ENCODE measurements at places on chromosomes 2 and 18.

DNA sequence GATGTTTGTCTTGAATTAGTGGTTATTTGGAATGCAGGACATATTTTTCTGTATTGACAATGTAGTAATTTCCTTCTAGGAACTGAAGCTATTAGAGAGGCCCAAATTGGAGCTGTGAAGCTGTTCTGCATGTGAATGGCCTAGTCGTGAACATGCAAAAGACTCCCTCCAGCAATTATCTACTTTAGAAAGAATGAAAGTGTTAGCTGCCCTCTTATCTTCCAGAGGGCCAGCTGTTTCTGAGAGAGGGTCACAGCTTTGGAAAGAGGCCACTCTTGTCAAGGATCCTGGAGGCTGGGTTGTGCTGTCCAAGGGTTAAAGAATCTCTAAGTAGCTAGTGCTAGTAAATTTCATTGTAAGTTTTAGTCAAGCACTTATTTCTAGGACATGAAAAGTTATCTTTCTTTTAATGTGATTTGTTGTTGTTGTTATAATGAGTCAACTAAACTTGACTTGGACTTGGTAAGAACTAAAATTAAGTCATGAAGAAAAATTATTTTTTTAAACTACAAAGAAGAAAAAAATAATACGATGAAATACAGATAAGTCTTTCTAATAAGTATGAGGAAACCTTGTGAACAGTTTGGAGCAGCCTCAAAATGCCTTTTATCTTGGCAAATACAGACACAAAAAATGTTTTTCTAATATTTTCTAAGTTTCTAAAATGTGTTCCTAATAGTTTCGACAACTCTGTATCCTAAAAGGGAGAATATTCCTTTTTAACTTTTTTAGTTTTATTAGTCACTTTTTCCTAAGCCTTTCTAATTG lies 36.8 kb downstream of the DPP4 start:
- DNase-seq = no peak

DNA sequence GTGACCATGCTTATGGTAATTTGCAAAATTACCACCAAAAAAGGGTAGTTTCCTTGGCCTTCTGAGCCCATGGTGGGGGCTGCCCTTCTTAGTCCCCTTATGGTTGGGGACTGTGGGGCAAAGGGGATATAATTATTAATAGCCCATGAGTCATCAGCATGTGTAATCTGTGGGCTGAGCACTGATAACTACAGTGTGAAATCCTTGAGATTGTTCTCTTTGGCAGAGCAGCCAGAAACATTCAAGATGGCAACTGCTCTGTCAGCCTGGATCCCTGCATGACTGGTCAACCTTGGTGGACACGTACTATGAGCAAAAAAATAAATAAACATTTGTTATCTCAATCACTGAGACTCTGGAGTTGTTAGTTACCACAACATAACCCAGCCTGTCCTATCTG lies 61.3 kb downstream of the MGAT4A start:
- no peak for DNase-seq

GRCh38 chr18:12692206-12692605 lies 10.3 kb downstream of the CEP76 start:
- no peak for DNase-seq

DNA sequence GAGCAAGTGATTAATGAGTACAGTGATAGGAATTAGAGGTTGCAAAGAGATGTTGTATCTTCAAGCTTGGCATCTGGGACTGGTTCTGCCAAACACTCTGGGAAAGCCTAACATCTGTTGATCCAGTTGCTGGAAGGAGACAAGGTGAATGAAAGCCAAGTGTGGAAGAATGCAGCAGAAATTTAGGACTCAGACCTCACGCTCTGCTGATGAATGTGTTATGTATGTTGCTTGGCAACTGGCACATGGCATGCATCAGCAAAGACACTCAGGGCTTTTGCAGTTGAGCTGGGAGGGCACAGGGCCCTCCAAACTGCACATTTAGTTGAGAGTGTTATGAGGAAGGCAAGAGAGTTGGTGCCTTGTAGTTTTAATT lies 105.5 kb downstream of the COLEC12 start:
- no peak for DNase-seq

- DNase-seq = no peak
These were observed 842.6 kb upstream of the ACVR2A start for GRCh38 chr2:147002256-147002655.

GRCh38 chr18:22026889-22027288 lies 142.5 kb upstream of the GATA6 start:
- DNase-seq = no peak

- DNase-seq = peak; percentile 68
These were observed at the start of gene SP140L for GRCh38 chr2:230326453-230327417. Gene SP140L (plus strand): TSS chr2:230327193. CDS start chr2:230327270, 77 bp downstream.

GRCh38 chr2:224405412-224405811 lies 3.5 kb upstream of the FAM124B start:
- no peak for DNase-seq

DNA sequence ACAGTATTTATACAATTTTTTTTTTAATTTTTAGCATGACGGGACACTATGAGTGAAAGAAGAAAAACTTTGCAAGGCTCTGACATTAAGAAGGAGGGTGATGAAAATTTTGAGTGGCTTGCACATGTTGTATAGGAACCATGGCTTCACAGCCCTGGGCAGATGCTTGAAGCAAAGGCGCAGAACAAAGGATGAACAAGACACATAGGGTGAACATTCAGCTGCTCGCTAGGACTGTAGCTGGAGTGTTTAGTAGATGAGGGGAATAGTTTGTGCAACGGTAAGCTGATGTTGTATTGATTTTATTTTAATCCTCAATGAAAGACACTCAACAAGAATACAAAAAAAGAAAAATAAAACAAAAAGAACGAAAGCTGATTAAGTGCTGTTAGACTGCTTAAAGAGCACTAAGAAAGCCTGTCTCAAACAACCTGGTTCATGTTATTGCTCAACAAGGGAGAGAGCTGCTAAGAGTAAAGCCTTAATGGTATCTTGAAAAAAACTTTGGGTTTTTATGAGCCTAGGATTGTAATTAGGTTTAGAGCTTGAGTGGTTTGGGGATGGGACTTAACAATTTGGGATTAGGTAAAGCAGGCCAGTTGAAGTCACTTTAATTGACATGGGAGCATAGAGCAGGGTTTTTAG lies 41.2 kb upstream of the GCFC2 start:
- no peak for DNase-seq

DNA sequence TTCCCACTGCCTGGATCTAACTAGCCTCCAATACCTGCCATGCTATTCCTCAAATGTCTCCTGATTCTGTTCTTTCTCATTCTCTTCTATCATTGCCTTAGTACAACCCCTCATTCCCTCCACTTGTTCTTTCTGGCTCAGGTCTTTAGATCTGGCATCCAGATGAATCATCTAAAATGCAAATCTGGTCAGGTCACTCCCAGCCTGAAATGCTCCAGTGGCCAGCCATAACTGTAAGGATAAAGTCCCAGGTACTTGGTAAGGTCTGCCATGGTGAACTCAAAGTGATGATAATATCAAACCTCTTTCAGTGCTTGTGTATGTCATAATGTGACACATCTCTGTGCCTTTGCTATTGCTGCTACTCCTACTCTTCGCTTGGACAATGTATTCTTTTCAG lies 2.9 kb upstream of the SNRNP27 start:
- DNase-seq = no peak

DNA sequence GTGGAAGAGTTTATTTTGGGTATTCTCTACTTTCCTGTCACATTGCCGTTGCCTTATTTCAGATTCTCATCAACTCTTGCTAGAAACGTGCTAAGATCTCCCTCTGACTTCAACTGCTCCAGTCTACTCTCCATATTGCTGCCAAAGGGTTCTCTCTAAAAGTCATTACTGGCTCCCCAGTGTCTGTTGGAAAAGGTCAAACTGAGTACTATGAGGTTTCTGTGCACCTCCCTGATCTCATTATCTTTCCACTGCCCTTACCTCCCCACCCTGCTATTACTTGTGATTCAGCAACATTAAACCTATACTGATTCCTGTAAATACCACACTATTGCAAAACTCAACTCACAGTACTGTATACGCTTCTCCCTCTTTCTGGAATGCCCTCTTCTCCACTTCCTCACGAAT lies 1.9 kb upstream of the KRCC1 start:
- no peak for DNase-seq

GRCh38 chr2:238964544-238965067 lies 116.7 kb downstream of the TWIST2 start:
- no peak for DNase-seq

GRCh38 chr2:181464966-181465365 lies 7.8 kb downstream of the ITGA4 start:
- DNase-seq = no peak

DNA sequence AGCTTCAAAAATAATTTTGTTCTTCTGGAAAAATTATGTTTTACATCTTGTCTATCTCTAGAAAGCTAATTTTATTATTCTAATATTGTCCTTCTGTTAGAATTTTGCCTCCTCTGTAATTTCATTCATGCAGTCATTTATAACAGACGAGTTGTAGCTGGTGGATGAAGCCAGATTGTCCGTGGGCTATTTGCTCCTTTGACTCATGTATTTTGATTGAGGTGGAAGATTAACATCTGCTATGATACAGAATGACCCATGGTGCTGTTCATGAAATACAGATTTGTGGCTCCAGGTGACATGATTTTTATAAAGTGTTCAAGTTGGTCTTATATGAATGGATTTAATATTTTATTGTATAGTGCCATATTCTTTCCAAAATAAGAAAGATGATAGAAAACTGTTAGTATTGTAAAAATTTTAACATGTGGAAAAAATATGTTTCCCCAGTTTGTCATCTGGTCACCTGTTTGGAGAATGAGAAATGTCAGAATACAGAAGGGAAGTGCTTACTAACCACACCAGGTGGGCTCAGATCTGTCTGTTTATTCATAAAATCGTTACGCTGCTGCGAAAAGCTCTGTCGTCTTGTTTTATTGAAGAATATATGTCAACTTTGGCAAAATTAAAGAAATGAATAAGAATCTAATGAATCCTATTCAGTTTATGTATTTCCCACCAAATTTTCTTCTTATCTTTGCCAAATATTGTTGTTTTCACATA lies 20.4 kb upstream of the L3MBTL4 start:
- DNase-seq = no peak

DNA sequence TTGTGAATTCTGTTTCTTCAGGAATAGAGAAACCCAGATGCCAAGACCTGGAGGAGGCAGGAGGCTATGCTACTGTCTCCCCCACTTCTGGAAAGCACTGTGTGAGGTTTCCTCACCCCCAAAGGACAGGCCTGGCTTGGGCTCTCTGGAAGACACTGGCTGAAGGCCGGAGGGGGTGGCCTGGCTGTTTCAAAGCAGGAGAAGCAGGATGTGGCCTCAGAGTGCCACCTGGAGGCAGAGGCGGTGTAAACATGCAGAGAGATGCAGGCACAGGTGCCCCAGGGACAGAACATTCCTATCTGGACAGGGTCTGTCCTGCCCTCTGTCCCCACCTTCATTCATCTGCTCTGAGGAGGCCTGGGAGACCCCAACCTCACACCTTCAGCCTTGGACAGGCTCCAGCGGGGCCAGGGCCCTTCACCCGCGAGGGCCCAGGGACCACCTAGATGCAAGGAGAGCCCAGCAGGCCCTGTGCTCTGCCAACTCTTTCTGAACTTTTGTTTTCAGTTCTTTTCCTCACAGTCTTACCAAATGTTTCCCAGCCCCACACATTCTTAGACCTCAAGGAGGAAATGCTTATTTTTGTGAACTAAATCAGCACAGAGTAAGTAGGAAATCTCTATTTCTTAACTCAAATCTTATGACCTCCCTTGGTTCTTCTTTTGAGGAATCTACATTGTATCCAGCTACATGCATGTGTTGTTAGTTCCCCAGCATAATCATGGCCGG lies 79.2 kb downstream of the LONRF2 start:
- DNase-seq = no peak

- no peak for DNase-seq
These were observed 39.1 kb downstream of the TMEFF2 start for GRCh38 chr2:192155511-192156118.

DNA sequence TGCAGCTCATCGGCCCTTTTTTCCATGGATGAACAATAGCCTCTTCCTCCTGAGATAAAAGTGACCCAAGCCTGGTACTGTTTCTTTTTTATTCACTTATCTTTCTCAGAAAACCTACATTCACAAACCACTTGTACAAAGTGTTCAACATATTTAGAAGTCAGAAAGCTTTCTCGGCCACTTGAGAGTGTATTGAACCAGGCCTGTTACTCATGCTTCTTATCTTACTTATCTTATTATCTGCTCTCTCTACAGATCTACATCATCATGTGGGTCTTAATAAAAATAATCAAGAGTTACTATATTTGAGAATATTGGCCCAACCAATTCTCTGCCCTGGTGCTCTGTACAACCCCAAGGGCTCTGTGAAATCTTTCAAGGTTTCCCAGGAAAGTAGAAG lies 242.1 kb downstream of the MREG start:
- DNase-seq = no peak
